Midbrain (tissue), 1 donor: ENCODE measurements at places on chromosomes 16 and 17.

DNA sequence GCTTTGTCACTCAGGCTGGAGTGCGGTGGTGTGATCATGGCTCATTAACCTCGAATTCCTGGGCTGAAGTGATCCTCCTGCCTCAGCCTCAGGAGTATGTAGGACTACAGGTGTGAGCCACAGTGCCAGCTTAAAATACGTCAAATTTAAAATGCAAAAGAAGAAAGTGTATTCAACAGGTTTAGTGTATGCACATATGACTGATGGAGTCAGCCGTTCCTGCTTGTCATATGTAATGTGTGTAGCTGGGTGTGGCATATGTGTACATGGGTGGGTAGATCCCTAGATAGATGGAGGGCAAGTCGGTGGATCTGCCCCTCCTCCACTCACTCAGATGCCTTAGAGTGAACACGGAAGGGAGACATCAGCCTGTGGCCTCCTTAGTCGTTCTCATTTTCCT, 111.0 kb downstream of the RPTOR start:
- DNase-seq = no peak

- no peak for DNase-seq
Observed at GRCh38 chr16:24174957-24175356, 81.2 kb upstream of the CACNG3 start.

DNA sequence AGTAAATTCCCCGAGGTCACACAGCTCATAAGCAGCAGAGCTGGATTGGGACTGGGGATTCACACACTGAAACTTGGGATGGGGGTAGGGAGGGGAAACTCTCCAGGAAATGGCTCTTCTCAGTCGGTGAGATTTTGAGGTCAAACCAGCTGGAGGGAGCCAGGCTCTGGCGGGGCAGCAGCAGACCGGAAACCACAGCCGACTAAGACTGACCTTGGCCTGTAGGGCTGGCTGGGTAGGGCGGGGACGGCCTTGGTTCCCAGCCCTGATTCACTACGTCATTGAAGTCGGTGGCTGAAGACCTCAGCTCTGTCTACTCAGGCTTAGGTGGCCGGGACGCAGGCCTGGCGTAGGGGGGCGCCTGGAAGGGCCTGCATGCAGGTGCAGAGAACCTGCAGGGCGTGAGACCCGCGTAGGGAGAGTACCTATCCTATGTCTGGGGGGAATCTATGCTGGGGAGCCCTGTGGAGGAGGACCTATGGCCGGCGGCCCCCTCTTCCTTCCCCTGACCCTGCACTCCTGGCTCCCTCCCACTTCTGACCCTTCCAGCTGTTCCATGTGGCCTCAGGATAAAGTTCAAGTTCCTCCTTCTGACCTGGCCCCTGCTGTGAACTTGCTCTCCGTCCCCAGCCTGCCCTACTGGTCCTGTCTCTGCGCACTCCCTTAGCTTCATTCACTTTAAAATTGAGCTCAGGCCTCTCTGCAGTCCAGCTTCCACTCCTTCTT, 11.9 kb upstream of the SLC4A1 start:
- peak; percentile 42 for DNase-seq

- DNase-seq = no peak
Observed at GRCh38 chr17:38636054-38636453, 30.3 kb upstream of the SRCIN1 start.

GRCh38 chr17:4509401-4509800, 10.7 kb downstream of the SPNS2 start:
- DNase-seq = no peak

- no peak for DNase-seq
Observed at GRCh38 chr17:42389135-42389417, 834 bp upstream of the STAT3 start.

GRCh38 chr17:6654841-6655731, 3.5 kb downstream of the C17orf100 start:
- no peak for DNase-seq

- DNase-seq = no peak
Observed at GRCh38 chr17:5933430-5933829, 136.7 kb upstream of the WSCD1 start.

DNA sequence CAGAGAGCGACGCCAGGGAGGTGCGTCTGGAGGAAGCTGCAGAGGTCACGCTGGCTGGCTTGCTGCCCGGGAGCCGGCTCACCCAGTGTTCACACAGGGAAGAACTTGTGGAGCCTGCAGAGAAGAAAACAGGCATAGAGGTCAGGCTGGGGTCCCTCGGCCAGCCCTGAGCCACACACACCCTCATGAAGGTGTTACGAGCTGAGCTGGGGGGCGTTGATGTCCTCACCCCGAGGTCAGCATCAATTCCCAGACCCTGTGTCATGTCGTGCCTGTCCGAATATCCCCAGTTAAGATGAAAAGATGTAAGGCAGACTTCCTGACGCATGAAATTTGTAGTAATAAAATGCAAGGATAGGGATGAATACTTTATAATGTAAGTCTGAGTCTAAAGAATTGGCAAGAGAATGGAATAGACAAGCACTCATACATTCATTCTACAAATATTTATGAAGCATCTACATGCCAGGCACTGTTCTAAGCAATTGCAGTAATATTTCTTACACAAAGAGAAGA, 77.1 kb downstream of the USP31 start:
- DNase-seq = peak; percentile 24

DNA sequence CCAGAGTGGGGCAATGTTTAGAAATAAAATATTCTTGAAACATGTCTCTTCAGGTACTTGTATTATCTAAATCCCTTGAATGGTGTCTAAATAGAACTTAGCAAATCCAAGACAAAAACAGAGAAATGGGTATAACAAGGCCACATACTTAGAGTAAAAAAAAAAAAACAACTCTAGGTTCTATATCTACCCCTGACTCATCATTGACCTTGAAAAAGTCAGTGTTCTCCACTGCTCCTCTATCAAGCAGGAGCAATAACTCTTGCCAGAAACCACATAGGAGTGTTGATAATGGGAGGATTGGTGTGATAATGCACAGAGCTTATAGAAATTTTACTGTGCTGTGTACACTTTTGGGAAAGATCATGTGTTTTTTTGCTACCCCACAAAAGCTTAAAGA, 296.6 kb upstream of the PMFBP1 start:
- DNase-seq = no peak
